ENCODE measurements at places on chromosomes 4 and X.

DNA sequence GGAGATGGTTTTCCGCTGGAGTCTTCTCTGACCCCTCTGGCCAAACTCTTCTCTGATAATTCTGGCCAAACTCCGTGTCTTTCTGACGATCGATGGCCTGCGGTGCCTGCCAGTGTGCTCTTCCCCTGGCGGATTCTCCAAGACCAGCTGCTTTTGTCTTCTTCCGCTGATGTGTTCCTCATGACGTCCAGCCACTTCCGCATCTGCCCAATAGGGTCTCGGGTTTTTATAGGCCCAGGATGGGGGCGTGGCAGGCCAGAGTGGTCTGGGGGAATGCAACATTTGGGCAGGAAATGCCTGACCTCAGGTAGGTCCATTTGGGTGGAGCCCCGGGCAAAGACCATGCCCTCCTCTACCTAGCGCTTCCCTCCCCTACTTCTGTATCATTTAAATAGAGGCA, 1542.1 kb downstream of the STIM2 start:
- DNase-seq, result no peak

DNA sequence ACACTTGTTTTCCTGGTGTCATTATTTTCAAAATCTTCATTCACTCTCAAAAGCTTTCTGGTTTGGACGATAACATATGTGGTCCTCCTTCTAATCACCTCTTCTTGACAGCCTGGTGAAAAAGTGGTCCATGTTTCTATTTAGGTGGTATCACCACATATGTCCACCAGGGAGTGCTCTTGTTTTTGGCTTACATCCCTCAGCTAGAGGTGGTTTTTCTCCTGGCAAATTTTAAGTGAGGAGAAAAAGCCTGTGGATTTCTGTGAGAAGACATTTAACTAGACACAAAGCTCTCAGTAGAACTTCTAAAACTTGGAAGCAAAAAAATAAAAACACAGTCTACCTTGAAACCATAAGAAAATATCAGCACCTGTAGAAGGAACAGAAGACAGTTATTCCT, 58.0 kb upstream of the FRMPD4 start:
- peak; percentile 10 for DNase-seq

- no peak for DNase-seq
These were observed 352.6 kb upstream of the FAM241A start for GRCh38 chr4:111792632-111793031.

GRCh38 chr4:99468889-99469288, 33.7 kb upstream of the ADH7 start:
- DNase-seq, result no peak

GRCh38 chrX:42943051-42943974, 165.3 kb upstream of the PPP1R2C start:
- DNase-seq, result no peak

- no peak for DNase-seq
These were observed 115.9 kb downstream of the MAML3 start for GRCh38 chr4:140038031-140038533.

GRCh38 chrX:69431420-69431819, 72.7 kb upstream of the NALF2 start:
- no peak for DNase-seq

GRCh38 chrX:56569378-56570057, 6.1 kb downstream of the UBQLN2 start:
- no peak for DNase-seq

DNA sequence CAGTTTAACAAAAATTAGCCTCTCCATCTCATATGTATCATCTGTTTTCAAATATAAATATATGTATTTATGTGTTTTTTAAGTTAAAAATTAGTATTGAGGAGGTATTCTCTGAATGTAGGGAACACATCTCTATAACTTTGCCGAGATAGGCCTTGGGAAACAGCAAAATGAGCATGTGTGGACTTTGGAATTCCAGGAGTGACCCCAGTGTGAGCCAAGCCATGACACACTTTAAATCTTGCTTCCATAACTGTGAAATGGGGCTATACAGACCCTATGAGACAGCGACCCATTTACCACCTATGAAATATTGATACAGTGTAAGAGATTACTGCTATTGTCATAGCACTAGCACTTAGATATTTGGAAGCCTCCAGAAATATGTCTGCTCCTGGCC, 58.8 kb downstream of the FRMPD4 start:
- no peak for DNase-seq

DNA sequence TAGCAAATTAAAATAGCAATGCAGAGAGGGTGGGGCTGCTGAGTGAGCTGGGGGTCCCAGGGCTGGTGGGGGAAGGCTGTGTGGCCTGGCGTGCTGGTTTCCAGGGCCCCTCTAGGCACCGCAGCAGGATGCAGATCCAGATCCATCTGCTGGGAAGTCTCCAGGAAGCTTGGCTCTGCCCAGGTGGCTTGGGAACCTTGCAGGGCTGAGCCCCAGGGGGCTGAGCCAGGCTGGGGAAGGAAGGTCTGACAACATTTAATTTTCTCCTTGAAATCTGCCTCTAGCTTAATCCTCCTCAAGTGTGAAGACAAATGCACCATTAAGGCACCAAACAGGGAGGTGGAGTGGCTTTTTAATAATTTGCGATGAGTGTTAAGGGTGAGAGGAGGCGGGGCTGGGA, 31.7 kb downstream of the SORCS2 start:
- DNase-seq, result no peak
